CD4-positive, alpha-beta T cell treated with Interferon alpha-2 for 1 hour (primary cell): ENCODE measurements at places on chromosomes 3 and 15.

DNA sequence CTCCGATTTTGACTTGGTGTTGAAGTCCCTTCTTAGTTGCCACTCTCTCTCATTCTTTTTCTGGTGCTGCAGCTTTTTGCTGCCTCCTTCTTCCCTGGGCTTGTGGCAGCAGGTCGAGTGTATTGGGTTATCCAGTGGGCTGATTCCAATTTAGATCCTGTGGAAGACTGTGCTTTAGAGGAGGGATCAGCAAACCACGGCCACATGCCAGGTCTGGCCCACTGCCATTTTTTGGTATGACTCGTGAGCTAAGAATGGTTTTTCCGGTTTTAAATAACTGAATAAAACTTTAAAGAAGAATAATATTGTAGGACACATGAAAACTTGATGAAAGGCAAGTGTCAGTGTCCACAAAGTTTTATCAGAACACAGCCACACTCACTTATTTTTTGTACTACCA is 330.5 kb downstream of the ROBO2 start:
- no peak for DNase-seq

- no peak for DNase-seq
These were observed 75.9 kb upstream of the ALDH1L1 start for GRCh38 chr3:126256251-126256650.

DNA sequence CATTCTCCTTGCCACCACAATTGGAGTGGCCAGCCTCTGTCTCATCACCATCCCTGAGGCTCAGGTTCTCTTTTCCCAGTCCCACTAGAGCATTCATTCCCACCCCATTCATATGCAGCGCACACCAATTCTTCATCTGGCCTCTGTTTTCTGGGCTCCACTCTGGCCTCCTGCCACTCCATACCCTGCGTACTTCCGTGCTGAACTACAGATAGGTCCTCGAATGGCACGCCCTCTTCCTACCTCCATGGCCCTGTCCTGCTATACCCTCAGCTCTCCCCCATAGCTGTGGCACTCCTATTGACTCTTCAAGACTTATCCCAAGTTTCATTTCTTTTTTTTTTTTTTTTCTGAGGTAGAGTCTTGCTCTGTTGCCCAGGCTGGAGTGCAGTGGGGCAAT is 25.9 kb downstream of the PAQR5 start:
- DNase-seq, result no peak

- DNase-seq, result no peak
These were observed 73.8 kb downstream of the SMAD3 start for GRCh38 chr15:67138891-67139855.

GRCh38 chr3:112464264-112464663 is 35.0 kb downstream of the BTLA start:
- no peak for DNase-seq

DNA sequence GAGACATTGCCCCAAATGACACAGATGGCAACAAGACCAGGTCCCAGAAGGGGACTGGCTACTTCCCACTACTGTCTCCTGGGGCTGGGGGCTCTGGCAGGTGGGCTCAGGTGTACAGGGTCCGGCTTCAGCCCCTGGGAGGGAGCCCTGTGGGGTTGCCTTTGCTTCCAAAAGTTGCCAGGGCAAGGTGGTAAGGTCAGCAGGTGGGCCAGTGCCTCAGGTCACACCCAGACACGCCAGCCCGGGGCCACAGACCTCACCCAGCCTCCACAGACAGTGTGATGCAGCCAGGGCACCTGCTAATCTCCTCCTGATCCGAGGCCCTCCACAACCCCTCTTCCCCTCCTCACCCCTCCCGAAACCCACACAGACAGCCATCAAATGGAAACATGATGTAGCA is 7.5 kb downstream of the OXTR start:
- DNase-seq, result no peak

DNA sequence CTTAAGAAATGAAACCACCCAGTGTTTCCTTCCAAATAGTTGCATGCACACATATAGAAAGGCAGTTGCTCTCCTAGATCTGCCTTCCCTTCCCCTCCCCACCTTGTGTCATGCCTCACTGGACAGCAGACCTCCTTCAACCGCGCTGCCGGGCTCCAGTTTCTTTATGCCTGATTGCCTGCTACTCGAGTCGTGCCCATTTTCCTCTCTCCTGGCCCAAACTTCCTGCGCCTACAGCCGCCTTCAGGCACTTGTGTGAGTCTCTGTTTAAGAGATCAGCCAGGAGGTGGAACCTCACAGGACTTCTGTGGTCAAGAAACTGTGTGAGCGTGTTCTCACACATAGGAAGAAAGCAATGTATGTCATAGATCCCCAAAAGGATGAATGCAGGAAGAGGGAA is 8.8 kb upstream of the FAM107A start:
- DNase-seq, result no peak

DNA sequence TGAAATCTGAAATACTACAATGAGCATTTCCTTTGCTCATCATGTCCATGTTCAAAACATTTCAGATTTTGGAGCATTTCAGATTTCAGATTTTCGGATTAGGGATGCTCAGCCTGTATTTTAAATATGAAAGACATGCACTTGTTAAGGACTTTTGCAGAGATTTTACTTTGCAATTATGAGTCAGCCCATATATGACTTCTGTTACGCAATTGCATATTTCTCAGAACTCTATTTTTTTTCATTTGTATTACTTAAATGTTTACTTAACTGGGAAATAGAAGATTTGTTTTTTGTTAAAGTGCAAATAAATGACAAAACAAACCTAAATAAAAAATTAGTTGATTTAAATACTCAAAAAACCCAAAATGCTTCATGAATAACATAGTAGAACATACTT is 376.2 kb downstream of the ZBTB20 start:
- no peak for DNase-seq

GRCh38 chr3:152113413-152113812 is 155.3 kb upstream of the MBNL1 start:
- no peak for DNase-seq

- peak; percentile 46 for DNase-seq
These were observed 8.9 kb upstream of the RPS27L start for GRCh38 chr15:63166219-63166618.

GRCh38 chr15:76588811-76589747 is 252.5 kb downstream of the ISL2 start:
- DNase-seq, result no peak

DNA sequence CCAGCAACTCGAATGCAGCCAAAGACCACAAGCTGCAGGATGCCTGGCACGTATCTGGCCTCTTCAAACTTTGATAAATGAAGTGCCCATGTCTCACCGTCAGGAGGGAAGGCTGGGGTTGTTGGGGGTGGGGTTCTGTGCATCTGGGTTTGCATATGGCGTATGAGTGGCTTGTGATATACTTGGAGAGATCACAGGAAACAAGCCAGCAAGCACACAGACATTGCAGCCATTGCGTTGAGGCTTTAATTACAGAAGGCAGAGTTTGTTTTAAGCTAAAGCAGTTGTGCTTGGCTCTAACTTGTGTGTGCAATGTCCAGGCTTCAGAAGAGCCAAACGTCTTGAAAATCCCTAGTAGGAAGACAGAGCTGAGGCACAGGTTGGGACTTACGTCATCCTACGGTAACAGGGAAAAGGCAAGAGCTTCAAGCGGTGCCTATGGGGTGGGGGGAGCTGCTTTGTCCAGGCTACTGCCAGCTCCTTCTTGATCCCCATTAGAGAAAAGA is 109.2 kb downstream of the ASB7 start:
- DNase-seq, result no peak

DNA sequence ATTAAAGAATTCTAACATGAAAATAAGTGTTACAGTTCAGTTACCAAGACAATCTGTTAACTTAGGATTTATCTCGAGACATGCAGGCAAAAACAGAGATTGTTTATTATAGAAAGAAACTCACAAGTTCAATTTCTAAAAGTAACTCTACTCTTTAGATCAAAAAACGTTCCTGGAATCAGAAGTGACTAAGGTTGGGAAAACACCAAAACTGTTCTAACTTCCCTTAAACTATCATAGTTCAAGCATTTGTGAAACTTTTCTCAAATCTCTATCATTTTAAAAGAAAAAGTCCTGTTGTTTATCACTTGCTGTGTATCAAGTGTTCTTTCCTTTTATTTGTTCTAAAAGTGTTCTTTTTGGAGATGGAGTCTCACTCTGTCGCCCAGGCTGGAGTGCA is 8.7 kb downstream of the WDR82 start:
- DNase-seq, result no peak

GRCh38 chr3:188711881-188712247 is 459.9 kb upstream of the TPRG1 start:
- DNase-seq, result no peak

DNA sequence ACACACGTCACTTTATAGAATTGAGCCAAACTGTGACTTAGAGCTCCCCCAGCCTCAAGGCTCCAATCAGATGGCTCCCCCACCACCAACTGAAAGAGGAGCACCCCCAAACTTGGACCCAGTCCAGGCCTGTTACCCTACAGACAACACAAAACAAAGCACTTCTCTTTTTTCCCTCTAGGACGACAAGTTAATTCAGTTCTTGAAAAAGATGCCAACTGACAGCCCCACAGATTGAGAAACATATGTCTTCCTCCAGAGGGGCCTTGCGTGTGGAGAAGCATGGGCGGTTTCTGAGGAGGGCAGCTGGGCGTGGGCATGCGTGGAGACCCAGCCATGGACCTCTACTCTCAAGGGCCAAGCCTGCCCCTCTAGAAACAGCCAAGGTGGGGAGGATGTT is 229.5 kb downstream of the SHQ1 start:
- no peak for DNase-seq

GRCh38 chr15:77871852-77872371 is 205.6 kb downstream of the TBC1D2B start:
- DNase-seq, result no peak

DNA sequence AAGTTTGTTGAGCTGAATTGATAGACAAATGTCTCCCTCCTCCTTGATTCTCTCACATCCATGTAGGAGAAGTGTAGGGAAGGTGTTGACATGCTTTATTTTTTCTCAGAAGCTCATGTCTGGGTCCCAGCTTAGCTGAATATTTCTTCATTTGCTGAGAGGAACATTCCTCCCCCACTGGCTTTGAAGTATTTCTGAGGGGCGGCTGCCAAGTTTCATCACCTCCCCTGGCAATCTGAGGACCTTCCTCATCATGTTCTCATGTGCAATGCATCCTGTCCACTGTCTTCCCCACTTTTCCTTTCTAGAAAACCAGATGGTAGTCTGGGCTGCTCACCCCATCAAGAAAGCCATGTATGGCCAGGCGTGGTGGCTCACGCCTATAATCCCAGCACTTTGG is 168.9 kb upstream of the RGMA start:
- DNase-seq, result no peak

DNA sequence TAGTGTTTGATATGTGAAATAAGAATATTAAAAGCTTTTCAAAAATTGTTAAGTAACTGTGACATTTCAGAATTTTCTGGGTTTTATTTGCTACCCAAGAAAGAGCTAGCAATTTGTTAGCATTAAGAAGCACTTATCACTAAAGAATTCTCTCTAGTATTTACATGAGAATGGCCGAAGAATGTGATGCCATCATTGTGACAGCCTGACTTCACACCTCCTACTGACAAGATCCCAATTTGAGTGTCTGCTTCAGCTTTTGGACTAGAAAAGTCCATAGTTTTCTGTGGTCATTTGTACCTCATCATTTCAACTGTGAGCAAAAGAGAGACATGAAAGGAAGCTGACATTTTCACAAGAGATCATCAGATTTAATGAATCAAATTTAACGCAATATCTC is 548.1 kb upstream of the AGTR1 start:
- no peak for DNase-seq

- DNase-seq, result no peak
These were observed 250.2 kb upstream of the MME start for GRCh38 chr3:154829929-154830328.

DNA sequence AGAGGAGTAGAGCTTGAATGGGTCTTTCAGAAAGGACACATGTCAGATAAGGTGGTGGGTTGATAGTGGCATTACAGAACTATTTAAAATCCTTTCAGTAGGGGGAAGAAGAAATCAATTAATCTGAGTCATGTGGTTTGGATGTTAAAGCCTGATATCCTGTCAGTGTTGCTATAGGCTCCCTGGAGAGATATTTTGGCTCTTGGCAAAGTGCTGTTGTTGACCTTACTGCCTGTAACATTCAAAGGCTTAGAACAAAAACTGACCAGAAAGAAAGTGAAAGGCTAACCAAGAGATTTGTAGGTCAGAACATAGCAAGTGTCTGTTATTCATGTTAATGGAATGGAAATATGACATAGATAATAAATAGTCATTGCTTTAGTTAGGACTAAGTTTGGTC is 552.9 kb downstream of the DIPK2A start:
- DNase-seq, result no peak

DNA sequence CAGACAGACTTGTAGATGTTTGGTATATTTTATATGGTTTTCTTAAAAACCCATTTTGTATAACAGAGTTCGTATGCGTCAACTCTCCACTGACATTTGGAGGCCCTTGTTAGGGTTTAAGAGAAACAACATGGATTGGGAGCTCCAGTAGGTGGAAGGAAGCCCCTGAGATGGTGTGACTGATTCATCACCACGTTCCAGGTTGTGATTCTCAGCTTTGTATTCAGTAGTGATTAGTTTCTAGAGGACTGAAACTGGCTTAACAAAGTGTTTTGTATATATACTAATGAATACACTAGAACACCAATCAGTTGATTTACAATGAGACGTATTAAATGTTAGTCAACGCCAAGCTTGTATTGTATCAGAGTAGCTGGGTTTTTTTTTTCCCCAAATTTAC is 33.9 kb downstream of the SNRK start:
- DNase-seq, result no peak

DNA sequence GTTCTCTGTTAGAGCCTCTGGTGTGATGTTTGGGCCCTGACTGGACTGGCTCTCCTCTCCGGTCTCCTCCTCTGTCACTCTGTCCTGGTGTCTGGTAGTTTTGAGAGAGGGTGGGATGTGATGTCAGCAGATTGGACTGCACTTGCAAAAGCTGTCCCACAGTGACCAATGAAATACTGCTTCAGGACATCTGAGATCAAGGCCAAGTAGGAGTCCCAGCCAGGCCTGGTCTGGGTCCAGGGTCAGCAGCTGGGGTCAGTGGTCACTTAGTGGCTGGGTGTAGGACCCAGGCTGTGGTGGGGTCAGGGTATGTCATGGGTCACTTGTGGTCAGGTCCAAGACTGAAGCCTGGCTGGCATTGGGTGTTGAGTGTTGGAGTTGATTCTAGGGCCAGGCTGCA is 20.9 kb downstream of the ALDH1L1 start:
- DNase-seq, result no peak

DNA sequence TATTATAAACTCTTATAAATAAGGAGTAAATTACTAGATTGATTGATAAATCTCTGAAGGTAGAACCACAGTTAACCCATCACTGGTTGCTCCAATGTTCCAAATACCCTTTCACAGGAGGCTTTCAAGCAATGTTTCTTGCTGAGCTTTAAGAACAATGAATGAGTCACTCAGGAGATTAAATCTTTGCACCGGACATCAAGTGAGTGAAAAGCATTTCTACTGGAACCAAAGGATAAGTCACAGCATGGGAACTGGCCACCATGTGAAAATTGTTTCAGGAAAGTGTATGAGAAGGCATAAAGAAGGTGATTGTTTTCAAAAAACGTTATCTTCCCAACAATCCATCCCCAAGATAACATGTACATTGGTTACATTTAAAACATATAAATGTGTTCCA is 90.6 kb downstream of the CNTN3 start:
- no peak for DNase-seq
